ENCODE measurements at places on chromosomes 7 and 10. TPM values are rescaled to one million over a fixed set of nuclear protein-coding genes. Genes with fewer than 3 reads are reported as not detected.

The DUSP5 gene
- total RNA-seq: 18.5 TPM

The LRGUK gene
- 1.3 TPM for total RNA-seq

The TRPV5 gene
- total RNA-seq: not detected

The TRIM50 gene
- total RNA-seq: not detected

The GIMAP2 gene
- total RNA-seq: 41.8 TPM

The ADRA2A gene
- total RNA-seq: 4.9 TPM
